Stimulated activated CD8-positive, alpha-beta memory T cell treated with anti-CD3 and anti-CD28 coated beads, Interleukin-12 subunit alpha, Interleukin-12 subunit beta, amount 100 ng/mL, for 1 hour (primary cell): ENCODE measurements at places on chromosomes 13 and 19.

- DNase-seq = peak; percentile 27
Measured at GRCh38 chr19:32224371-32225244, 120.8 kb upstream of the ZNF507 start.

DNA sequence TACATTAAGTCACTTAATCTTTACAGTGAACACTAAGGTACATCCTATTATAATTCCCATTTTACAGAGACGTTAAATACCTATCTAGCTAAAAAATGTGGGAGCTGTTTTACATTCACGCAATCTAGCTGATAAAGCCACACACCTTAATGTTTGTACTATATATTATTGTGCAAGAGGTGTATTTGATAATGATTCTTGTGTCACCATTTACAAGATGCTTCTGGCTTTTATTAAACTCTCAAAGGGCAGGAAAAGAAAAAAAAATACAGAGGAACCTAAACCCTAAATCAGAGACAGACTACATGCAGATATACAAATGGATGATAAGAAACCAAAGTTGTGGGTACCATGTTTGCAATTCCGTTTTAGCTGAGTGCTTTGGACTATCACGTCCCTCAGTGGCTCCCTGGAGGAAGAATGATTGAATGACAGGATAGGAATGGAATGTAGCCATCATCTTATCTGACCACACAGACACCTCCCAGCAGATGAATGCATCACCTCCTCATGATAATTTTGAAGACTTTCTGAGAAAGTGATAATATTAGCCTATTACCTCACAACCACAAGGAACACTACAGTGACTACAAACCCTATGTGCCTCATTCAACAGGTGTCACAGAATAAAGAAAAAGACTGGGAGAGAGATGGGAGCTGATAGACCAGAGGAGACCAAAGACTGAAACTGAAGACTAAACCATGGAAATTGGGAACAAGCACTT lies 230.5 kb upstream of the SERP2 start:
- DNase-seq = no peak

- DNase-seq = no peak
Measured at GRCh38 chr13:30216111-30216510, 91.2 kb downstream of the KATNAL1 start.

GRCh38 chr13:42847891-42848663 lies 66.7 kb downstream of the FAM216B start:
- DNase-seq = no peak

- no peak for DNase-seq
Measured at GRCh38 chr13:30341815-30342570, 34.6 kb upstream of the KATNAL1 start.

DNA sequence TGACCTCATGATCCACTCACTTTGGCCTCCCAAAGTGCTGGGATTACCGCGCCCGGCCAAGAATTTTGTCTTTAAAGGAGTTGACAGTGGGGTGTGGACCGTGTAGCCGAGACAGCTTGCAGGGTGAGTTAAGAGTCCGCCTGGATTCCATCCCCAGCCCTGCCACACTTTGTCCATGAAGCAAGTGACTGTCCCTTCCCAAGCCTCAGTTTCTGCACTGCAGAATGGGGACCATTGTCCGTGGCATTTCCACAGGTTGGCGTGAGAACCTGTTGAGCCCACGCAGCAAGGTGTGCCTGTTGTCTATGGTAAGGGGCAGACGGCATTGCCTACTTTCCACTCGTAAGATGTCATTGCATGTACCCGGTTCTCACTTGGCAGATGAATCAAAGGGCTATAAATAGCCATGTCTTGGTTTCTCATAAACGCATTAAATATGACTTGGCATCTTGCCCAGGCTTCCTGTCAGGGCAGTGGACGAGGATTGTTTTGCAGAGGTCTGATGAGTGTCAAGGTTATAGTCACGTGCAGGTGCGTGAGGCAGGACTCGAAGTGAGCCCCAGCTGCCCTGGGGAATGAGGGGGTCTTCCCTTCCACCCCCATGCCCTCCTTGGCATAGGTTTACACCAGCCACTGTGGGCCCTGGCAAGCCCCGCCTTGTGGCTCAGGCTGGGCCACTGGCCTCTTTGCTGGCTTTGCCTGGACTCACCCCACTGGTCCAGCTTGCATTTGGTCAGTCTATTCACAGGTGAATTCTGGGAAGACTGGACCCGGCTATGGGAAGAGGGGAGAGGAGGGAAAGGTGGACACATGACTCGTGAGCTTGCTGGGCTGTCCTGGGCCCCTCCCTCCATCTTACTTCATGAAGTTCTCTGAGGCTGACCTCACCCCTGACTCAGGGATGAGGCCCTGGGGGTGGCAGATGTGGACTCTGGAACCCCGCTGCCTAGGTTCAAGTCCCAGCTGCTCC lies 14.6 kb downstream of the FAM187B start:
- DNase-seq = peak; percentile 78

GRCh38 chr19:10471909-10472308 lies 31.2 kb downstream of the KEAP1 start:
- DNase-seq = no peak

GRCh38 chr13:30510811-30511371 lies 45.2 kb upstream of the HMGB1 start:
- DNase-seq = no peak

DNA sequence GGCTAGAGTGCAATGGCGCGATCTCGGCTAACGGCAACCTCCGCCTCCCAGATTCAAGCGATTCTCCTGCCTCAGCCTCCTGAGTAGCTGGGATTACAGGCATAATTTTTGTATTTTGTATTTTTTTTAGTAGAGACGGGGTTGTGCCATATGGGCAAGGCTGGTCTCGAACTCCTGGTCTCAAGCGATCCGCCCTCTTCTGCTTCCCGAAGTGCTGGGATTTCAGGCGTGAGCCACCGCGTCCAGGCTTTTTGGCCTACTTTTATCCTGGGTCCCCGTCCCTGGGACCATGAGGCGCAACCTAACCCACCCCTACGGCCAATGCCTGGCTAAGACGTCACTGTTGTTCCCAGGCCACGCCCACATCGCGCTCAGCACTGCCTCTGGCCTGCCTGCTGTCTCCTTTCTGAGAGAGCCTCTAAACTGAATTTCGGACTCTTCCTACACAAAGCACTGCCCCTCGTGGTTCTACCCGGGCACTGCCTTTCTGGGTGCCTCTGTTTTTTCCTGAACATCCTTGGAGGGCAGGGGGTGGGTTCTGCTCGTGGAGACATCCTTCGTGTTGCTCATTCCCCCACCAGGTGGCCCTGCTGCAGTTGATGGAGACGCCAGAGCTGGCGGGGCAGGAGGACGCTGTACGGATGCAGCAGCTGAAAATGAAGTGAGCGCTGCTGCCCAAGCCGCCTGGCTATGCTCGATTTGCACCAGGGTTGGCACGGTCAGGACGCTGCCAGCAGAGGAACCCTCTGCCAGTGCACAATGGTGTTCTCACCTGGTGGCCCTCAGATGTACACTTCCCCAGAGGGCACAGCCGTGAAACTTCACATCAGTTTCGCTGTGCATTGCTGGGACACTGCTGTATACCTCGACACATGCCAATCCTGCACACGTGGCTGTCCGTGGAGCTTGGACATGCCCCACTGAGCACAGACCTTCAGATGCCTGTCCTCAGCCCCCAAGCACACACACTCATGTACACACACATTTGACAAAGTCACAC lies 2.0 kb downstream of the REX1BD start:
- DNase-seq = no peak

GRCh38 chr19:38455031-38455430 lies 21.5 kb downstream of the RYR1 start:
- DNase-seq = no peak

- no peak for DNase-seq
Measured at GRCh38 chr19:56934438-56935090, 94.0 kb upstream of the PEG3 start.

DNA sequence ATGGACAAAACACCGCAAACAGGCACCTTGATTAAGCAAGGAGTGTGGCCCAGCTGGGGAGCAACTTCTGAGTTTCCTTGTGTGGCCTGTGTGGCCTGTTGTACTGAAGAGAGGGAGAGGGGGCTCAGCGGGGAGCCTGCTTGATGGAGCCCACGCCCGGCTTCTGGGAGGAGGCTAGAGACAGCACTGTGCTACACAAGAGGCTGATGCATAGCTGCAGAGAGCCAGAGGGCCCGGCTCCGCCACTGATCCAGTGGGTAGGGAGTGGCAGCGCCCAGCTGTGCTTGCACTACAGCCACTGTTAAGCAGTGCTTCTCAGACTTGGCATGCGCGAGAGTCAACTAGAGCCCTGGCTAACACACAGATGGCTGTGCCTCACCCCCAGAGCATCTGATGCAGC lies 19.0 kb downstream of the LYL1 start:
- no peak for DNase-seq

DNA sequence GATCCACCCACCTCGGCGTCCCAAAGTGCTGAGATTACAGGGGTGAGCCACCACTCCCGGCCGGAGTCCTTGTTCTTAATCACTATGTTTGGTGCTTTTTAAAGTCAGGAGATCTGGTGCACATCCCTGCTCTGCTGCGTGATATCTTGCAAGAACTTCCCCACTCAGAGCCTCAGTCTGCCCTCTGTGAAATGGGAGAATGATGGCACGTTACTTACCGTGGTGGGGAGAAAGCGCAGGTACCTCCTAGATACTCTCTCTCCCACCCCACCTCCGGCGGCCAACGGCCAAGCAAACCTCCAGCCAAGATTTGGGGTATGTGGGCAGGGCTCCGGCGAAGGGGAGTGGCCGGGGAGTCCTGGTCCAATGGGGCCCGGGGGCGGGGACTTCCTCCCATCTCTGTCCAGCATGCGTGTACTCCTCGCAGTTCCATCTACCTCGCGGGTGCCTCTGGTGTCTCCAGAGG lies at the start of gene RYR1:
Gene RYR1 (plus strand): TSS at position 424 of the 466 bp plus-strand sequence. CDS start 139 bp downstream, outside the sequence.
- no peak for DNase-seq

- no peak for DNase-seq
Measured at GRCh38 chr19:6402837-6403608, 10.1 kb upstream of the GTF2F1 start.

- no peak for DNase-seq
Measured at GRCh38 chr19:49155820-49156346, 687 bp upstream of the HRC start.

- no peak for DNase-seq
Measured at GRCh38 chr13:45361596-45362206, 20.7 kb upstream of the TPT1 start.

DNA sequence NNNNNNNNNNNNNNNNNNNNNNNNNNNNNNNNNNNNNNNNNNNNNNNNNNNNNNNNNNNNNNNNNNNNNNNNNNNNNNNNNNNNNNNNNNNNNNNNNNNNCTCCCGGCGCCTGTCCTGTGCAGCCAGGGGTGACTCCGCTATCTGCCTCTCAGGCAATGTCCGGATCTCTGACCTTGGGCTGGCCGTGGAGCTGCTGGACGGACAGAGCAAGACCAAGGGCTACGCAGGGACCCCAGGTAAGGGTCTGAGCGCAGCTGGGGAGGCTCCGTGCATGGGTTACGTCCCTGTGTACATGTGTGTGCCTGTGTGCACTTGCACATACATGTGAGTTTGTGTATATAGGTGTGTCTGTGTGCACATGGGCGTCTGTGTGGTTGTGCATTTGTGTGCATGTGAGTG lies 36.1 kb upstream of the TMEM255B start:
- no peak for DNase-seq

DNA sequence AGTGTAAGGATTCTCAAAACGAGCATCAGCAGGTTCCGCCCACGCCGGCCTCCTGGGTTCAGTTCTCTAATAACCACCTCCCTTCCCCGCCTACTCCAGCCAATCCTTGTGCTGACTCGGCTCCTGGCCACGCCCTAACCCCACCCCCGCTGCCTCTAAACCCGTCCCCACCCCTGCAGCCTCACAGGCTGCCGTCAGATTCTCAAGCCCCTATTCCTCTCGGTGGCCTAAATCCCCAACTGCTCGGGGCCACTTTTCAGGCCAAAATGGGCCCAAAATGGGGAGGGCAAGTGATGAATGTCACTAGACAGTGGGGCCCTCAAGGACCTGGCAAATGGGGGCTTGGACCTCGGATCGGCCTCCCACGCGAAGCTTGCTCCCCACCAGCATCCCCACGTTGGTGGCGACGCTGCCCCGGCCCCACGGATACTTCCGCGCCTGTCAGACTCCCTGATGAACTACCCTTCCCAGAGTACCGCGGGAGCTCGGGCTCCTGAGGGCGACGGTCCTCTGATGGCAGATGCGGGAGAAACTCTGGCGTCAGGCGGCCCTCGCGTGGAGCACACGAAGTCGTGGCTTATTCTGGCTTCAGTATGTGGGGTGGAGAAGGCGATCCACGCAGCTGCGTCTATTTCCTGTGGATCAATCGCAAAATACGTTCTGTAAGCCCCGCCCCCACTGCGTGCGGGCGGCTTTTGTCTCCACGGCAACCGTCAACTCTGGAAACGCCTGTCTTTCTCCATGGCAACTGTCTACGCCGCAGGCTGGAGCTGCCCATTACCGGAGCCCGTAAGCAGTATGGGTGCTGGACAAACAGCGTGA lies 24.8 kb downstream of the ZNF473 start:
- DNase-seq = peak; percentile 73

GRCh38 chr13:46100191-46100815 lies 4.5 kb downstream of the CPB2 start:
- DNase-seq = no peak

GRCh38 chr19:41787055-41787454 lies 9.3 kb upstream of the CEACAM3 start:
- DNase-seq = no peak

DNA sequence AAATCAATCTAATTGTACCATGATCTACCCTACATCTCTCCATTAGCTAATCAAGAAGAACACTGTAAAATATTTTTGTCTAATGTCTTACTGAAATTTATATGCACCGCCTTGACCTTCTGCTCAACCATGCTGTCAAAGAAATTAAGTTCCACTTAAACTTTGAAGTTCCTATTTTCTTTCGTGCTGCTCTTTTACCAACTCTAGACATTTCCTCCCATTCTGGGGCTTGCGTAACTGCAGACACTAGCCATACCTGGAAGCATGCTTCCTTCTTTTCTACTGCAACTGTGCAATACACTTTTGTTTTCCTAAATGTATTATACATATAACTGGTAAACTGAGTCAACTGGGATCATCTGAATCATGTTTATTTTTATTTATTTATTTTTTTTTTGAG lies 8.5 kb upstream of the UBE2L5 start:
- no peak for DNase-seq

DNA sequence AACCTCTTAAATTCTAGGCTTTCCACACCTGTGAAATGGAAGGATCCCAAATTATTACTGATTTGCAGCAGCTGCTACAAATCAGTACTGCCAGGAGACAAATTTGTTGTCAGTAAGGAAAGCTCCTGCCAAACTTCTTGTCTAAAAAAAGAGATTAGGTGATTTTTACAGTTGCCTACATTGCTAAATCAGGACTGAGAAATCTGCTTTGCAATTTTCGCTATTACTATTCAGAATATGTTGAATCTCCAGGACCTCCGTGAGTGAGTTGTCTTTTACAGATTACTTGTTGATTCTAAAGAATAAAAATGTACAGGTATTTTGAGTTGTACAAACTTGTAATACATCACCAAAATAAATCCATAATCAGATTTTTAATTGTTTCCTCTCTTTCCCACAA lies 1815.9 kb downstream of the PCDH9 start:
- DNase-seq = no peak

DNA sequence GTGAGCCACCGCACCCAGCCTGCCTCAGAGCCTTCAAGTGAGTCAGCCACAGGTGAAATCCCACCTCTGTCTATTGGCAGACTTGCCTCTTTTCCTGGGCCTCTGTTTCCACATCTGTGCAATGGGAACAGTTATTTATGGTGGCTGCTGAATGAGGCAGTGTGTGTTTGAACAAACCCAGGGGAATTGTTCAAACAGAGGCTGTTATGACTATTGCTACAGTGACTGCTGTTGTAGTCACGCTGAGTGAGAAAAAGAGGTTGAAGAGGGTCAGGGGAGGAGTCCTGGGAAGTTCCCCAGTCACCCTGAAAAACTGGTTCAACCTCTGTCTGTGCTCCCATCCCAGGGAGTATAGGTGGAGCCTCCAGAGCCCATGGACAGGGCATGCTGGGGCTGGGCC lies at the start of gene CEACAM19:
Gene CEACAM19 (plus strand): TSS at position 83 of the 400 bp plus-strand sequence. CDS start 450 bp downstream, outside the sequence.
- DNase-seq = no peak

- DNase-seq = no peak
Measured at GRCh38 chr13:107295416-107296140, 727.6 kb upstream of the ARGLU1 start.
